Stimulated activated CD8-positive, alpha-beta memory T cell treated with anti-CD3 and anti-CD28 coated beads, Interleukin-15, amount 100 ng/mL, for 48 hours (primary cell): ENCODE measurements at places on chromosomes 12 and 14.

GRCh38 chr12:104490186-104490585, 33.4 kb downstream of the CHST11 start:
- DNase-seq, result no peak

DNA sequence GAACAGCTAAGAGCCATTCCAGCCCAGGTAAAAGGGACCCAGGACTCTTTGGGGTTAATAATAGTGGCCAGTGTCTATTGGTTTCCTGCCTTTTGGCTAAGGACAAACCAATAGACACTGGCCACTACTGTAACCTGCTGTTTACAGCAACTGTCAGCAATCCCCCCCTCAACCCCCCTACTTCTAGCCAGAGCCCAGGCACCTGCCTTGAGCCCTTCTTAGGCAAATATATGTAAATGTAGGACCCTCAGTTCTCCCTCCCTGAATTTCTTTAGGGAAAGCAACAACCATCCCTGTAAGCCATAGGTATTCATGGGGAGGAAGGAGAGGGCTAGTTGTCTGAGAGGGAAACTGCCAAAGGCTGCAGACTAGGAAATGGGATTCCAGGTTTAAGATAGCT, 22.3 kb downstream of the HOXC4 start:
- no peak for DNase-seq

GRCh38 chr14:89793367-89793716, 161.2 kb downstream of the EFCAB11 start:
- no peak for DNase-seq

- no peak for DNase-seq
Measured at GRCh38 chr12:17640615-17641014, 449.4 kb downstream of the RERGL start.

DNA sequence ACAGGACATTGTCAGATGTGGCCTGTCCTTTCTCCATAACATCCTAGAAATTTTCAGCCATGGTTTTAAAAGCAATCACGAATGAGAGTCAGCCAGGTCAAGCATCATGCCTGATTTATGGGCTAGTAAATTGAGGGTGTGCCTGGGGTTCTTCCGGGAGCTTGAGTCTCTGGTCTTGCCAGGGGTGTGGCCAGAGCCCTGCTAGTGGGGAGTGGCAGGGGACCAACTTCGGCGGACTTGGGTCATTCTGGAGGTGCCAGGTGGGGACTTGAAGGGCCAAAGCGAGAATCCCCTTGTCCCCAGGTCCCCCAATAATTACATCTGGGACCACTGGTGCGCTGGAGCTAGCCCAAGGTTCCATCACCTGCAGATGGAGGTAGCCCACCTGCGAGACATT, 5.7 kb downstream of the OTUB2 start:
- DNase-seq, result no peak

GRCh38 chr12:97758194-97758501, 295.5 kb downstream of the RMST start:
- no peak for DNase-seq
